ENCODE measurements at places on chromosomes 2 and 18.

GRCh38 chr2:20457661-20458630 lies 11.1 kb downstream of the RHOB start:
- no peak for DNase-seq

DNA sequence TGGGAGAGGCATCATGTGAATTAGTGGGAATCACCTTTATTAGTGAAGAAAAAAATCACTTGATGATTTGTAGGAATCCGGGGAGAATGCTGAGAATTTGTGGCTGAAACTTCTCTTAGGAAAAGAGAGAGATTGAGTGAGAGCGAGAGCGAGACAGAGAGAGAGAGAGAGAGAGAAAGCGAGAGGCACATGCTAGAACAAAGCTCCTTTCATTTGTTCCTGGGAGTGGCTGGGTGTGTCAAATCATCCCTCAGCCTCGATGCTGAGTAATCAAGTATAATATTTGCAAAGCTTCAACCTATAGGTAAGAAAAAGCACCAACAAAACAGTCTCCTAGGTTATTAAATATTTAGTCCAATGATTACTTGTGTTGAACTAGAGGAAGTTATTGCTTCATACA lies 4.4 kb upstream of the SERPINB5 start:
- DNase-seq = no peak

DNA sequence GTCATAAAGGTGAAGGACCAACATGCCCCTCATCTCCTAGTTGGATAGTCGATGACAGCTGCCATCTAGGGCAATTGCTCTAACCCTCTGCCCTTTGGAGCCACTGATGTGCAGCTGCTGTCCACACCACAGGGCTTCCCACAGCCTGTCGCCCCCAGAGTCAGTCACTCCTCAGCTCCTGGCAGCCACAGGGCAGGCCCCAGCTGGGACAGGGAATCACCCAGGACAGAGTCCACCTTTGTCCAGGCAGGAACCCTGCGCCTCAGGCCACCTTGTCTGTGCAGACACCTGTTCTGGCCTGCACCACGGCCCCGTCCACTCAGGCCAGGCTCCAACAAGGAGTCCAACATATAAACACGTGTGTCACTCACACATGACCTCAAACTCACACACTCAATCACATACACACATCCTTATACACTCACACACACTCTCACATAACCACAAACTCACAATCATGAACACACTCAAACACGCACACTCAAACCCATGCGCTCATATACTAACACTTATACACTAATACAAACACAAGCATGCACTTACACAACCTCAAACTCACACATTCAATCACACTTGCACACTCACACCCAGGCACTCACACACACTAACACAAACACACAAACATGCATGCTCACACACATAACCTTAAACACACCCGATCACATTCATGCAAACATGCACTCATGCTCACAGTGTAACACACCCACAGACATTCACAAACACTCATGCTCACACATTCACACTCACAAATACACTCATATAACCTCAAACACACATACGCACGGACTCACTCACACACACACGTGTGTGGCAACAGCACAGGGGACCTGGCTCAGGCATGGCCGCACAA lies 29.7 kb downstream of the HDAC4 start:
- DNase-seq = no peak

DNA sequence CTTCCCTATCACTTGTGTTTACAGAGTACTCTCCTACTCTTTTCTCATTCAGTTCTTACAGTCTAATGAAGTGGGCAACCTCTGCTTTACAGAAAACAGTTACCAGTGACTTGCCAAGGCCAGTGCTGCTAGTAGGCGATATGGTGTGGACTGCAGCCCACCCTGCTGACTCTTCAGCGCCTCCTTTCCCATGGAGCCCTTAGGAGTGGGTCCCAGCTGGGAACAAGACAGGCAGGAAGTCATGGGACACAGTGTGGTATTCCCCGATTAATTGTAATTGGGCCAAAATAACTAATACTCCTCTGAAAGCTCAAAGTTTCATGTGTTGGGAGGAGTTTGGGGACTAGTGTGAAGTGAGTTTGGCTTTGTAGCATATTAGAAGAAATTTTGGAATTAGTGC lies 120.1 kb upstream of the EML6 start:
- DNase-seq = no peak

- DNase-seq = no peak
Measured at GRCh38 chr2:12295856-12296519, 420.7 kb upstream of the TRIB2 start.

Measured in NB4 (cell line).